NCI-H1092 treated with DMSO at 0.1 percent for 48 hours (cell line): ENCODE measurements at places on chromosomes 16 and 17.

GRCh38 chr17:7224110-7224509 lies 4.4 kb downstream of the ACADVL start:
- no peak for DNase-seq

- DNase-seq = peak; percentile 40
Observed at GRCh38 chr16:83989300-83989699, 21.3 kb downstream of the NECAB2 start.

DNA sequence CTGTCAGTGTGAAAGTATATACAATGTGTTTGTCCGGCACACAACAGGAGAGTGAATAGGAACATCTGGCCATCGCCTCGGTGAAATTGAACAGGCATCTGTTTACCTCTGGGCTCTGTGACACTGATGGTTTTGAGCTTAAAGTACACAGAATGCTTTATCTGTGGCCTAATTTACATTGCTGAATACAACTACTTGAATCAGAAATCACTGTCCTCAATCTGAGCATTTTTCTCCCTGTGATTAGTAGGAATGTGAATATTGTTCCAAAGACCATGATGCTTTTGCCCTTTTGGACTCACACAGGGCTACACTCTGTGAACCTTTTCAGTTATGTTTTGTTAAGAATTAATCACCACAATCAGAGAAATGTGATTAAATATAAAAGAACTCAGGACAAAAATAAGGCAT lies 323.0 kb upstream of the TBX2 start:
- no peak for DNase-seq

GRCh38 chr17:33015716-33016346 lies 24.2 kb downstream of the SPACA3 start:
- no peak for DNase-seq

- DNase-seq = no peak
Observed at GRCh38 chr16:67104845-67105244, 4.9 kb upstream of the PHAF1 start.

DNA sequence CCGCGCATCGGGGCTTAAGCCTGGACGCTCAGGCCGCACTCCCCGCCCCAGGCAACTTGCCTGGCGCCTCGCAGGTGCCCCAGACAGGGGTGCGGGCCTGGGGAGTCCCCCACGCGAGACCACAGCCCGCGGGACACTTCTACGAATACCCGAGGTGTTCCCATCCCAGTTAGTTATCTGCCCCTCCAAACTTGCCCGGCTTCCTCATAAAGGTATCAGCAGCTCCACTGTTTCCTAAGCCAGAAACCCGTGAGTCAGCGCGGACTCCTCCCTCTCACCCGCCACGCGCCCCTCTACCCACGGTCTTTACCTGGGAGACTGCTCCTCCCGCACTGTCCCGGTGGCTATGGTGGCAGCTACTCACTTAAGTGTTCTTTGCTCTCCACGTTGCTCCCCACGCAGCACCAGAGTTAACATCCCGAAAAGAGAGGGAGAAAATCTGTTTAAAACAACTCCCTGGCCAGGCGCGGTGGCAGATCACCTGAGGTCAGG lies 1.0 kb upstream of the CREBBP start:
- DNase-seq = no peak

- no peak for DNase-seq
Observed at GRCh38 chr17:74573169-74573568, 5.9 kb upstream of the CD300H start.

DNA sequence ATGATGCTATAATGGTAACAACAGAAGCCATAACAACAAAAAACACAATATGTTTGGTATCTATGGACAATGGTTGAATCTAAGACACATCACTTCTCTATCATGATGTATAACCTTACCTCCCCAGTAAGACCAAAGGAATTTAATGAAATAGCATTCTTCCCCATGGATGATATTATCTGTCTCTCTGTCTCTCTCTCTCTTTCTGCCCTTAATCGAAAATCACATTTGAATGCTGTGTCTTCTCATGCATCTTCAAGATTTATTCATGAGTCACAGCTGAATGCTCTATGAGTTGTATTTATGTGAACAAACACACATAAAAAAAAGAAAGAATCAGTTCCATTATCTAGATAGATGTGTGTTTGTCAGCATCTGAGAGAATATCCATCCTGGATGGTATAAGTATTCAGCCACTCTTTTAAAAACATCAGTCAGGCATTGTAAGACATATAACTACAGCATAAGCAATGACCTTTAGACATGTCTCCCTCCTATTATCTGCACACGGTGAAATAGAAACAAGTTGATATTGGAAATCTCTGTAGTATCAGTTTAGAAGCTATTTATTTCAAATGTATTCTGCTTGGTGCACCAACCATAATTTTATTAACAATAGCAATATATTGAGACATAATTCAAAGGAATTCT lies 433.3 kb downstream of the TOX3 start:
- no peak for DNase-seq

GRCh38 chr17:69495787-69496186 lies 81.3 kb downstream of the MAP2K6 start:
- no peak for DNase-seq

DNA sequence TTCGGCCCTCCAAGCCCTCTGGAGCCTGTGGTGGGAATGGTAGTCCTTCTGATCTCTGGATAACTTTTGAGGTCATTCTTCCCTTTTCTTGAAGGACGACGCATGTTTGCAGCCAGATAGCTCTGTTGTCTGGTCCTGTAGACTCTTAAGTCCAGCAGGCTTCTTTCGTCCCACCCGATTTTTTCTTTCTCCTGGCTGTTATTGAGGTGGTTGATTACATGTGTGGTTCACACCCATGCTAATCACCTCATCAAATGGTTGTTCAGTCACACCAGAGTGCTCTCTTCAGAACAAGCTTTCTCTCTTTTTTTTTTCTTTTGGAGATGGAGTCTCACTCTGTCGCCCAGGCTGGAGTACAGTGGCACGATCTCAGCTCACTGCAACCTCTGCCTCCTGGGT lies 30.6 kb downstream of the PIGL start:
- no peak for DNase-seq

- DNase-seq = no peak
Observed at GRCh38 chr17:81641825-81642489, 5.0 kb downstream of the TSPAN10 start.

DNA sequence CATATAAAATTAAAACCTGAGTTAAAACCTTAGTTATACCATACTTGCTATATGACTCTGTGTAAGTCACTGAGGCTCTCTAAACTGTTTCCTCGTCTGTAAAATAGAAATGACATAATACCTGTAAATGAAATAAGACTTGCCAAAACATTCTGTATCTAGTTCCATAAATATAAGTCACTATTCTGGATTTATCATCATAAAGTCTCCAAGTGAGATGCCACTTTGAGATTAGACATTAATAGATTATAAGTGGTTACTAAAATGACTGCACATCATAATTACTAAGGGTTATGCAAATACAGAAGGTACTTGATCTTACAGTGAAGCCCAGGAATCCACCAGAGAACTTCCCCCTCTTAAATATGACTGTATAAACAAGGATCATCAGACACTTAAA lies 12.0 kb upstream of the BRIP1 start:
- DNase-seq = no peak

GRCh38 chr16:6892966-6893365 lies 439.7 kb upstream of the RBFOX1 start:
- DNase-seq = no peak

- peak; percentile 17 for DNase-seq
Observed at GRCh38 chr17:64216338-64217248, 46.5 kb downstream of the TEX2 start.

- no peak for DNase-seq
Observed at GRCh38 chr16:2698965-2699750, 16.8 kb downstream of the KCTD5 start.

GRCh38 chr16:84340325-84341040 lies 27.9 kb upstream of the ATP2C2 start:
- no peak for DNase-seq

DNA sequence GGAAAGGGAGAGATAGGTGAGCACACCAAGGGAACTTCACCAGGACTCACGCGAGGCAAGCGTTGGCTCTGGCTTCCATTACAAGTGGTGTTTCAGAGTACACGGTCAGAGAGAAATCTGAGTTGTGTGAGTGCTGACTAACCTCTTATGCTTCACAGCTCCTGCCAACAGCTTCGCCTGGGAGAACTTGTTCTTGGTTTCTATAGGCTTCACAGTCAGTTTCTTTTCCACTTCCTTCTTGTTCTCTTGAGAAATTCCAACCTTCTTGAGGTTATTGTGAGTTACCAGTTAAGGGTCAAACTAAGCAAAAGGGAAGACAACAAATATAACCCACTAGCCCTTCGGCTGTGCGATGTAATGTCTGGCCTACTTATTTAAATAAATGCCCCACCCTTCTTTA lies 18.9 kb downstream of the PSME3IP1 start:
- DNase-seq = no peak

GRCh38 chr16:46482895-46483294 lies 138.3 kb downstream of the SHCBP1 start:
- DNase-seq = no peak

- DNase-seq = no peak
Observed at GRCh38 chr17:76076765-76077583, 2.0 kb upstream of the ZACN start.

DNA sequence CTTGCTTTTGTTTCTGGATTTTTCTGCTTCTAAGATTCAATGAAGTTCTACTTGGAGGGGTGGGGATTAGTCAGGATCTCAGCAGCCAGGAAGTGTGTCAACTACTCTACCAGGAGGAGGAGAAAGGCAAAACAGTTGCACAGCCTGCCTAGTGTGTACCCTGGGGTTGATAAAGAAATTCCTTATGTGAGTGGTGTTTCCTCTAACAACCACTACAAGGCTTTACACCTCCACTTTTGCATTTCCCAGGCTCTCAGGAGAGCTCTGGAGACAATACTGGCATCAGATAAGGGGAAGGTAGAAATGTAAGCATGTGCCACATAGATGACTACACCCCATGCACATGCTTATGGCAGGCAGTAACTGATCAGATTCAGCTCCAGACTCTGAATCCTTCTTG lies 174.6 kb downstream of the TOX3 start:
- DNase-seq = no peak

DNA sequence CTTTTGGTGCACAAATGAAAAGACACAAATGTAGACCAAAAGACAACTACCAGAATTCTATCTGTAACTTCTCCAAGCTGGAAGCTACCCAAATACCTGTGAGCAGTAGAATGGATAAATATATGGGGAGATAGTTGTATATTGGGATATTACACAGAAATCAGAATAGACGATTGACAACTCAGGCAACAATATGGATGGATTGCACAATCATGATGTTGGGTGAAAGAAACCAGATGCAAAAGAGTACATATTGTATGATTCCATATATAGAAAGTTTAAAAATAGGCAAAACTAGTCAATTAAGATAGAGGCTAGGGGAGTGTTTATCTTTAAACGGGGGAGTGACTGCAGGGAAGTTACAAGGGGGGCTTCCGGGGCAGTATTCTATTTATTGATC lies 77.5 kb upstream of the NKD1 start:
- DNase-seq = no peak

DNA sequence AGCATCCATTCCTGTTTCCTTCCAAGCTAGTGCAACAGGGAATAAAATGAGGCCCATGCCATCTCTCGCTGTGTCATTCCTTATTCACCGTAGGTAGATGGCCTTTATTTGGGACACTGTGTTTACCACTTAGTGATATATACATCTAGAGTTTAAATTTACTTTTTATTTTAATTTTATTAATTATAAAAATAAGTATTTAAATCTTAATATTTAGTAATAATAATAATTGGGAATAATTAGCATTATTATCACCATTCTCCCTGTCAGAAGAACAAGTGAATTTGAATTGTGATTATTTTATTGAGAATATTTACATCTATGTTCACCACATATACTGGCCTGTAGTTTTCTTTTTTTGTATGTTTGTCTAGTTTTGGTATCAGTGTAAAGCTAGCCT lies 692.9 kb upstream of the KIF2B start:
- DNase-seq = no peak

DNA sequence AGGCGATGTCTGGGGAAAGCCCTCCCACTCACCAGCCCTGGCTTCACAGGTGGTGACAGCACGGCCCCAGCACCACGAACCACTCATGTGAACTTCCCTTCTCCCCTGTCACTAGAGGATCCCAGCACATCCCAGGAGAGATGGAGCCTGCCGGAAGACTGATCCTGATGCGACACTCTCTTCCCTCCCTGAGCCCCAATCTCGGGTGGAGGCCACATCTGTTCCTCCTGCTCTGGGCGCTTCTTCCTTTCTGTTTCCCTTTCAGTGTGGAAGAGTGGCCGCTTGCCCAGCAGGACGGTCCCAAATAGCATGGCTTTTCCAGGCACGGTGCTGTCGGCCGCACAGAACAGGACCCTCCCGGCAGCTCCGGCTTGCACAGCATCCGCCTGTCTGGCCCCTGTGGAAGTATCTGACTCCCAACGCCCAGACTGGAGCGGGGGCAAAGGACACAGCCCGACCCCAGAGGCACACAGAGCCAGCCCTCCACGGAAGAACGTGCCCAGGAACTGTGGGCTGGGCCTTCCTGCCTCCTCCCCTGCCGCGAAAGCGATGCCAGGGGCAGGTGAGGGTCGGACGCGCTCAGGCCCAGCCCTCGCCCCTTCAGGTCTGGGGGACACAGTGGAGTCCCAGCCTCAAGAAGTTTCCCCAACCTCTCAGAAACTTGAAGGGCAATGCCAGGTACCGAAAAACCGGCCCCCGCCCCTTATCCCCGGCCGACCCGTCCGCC lies 37.6 kb downstream of the CBFA2T3 start:
- no peak for DNase-seq

DNA sequence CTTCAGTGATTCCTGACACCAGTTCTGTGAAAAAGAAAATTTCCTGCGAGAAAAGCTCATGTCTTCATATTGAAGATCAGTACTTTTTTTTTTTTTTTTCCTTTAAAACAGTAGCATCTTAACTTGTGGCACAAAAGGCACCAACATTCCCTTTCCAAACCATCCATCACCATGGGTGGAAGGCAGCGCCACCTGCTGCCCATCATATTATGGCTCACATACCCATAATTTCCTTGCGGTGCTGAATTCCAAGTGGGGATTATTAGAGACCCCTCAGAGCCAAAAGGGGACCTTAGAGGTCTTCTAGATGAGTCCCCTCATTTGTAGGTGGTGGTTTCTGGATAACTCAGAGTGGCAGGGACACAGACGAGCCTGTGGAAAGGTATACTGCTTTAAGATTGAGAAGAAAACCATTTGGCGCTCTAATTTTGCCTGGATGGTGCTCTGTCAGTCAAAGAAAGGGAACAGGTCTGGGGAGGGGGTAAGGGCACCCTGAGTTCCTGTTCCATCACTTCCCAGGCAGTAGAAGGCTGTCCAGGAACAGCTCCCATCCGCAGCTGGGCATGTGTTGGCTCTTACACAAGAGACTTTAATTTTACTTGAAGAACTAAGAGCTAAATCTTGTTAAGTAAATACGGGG lies 7.9 kb upstream of the SOST start:
- DNase-seq = peak; percentile 17
